ENCODE measurements at places on chromosomes 6 and 20.
A peak's percentile ranks its signal among the peaks of the same experiment; 100 is the strongest.

DNA sequence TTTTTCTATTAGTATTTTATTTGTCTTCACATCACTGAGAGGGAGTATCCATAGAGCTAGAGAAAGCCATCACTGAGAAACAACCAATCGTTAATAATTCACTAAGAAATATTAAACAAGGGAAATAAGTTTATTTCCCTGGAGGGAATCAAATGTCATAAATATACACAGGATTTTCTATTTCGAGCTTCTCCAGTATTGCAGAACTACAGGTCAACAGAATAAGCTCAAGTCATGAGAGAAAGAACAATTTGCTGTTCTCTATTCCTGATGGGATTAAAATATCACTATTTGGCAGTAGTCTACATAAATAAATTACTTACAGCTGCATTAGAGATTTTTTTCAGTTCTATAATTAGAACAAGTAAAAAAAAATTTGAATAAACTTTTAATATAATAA, 2.2 kb upstream of the FAM162B start:
- no peak for DNase-seq

GRCh38 chr6:168088161-168089053, 9.4 kb upstream of the FRMD1 start:
- DNase-seq = peak; percentile 26

- no peak for DNase-seq
Observed at GRCh38 chr6:75096966-75097365, 108.9 kb downstream of the COL12A1 start.

GRCh38 chr6:162999575-163000285, 272.0 kb downstream of the PACRG start:
- no peak for DNase-seq

DNA sequence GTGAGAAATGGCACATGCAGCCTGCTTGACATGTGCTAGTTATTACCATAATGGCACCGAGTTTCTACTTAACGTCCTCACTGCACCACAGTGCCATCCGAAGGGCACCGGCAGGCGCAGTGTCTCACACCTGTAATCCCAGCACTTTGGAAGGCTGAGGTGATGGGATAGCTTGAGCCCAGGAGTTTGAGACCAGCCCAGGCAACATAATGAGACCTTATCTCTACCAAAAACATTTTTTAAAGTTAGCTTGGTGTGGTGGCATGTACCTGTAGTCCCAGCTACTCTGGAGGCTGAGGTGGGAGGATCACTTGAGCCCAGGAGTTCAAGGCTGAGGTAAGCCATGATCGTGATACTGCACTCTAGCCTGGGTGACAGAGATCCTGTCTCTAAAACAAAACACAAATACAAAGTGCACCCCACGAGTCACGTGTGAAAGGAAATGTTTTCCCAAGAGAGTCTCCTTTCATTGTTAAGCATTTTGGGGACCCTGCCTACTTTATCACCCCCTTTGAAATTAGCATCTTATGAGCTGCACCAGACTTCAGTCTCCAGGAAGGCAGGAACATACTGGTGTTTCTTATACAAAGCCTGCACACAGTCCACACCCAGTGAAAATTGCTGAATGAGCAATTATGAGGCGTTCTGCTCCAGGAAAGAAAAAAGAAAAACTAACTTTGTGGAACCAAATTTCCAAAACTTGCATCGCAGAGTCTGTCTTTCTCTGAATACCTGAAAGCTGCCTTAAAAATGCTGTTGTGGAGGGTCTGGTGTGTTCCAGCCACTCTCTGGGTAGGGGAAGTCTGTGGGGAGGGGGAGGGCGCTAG, 47.1 kb upstream of the FOXQ1 start:
- no peak for DNase-seq

GRCh38 chr6:150992703-150993102, 127.2 kb downstream of the MTHFD1L start:
- DNase-seq = no peak

DNA sequence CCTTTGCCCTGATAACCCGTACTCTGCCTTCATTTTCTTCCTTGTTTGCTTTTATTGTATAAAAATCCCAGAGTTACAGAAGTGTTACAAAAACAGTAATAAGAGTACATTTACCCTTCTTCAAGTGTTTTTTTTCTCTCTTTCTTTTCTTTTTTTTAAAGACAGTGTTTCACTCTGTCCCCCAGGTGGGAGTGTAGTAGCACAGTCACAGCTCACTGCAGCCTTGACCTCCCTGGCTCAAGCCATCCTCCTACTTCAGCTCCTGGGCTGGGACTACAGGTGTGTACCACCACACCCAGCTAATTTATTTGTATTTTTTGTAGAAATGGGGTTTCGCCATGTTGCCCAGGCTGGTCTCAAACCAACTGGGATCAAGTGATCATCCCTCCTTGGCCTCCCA, 402.7 kb downstream of the CDKAL1 start:
- DNase-seq = no peak
